Activated naive CD8-positive, alpha-beta T cell treated with anti-CD3 and anti-CD28 coated beads for 36 hours (primary cell): ENCODE measurements at places on chromosomes 2 and 18. TPM values are rescaled to one million over a fixed set of nuclear protein-coding genes. Genes with fewer than 3 reads are reported as not detected.

- DNase-seq, result no peak
- peak overlapping the region; percentile 77 for H3K27ac ChIP-seq
- H3K36me3 ChIP-seq, result peaks cover 60% of the 10 kb centered on the region
- H3K27me3 ChIP-seq, result no peaks in the 10 kb centered on the region
- peaks cover 43% of the 10 kb centered on the region for H3K4me1 ChIP-seq
Observed at GRCh38 chr2:181163691-181164090, 183.3 kb downstream of the UBE2E3 start.

DNA sequence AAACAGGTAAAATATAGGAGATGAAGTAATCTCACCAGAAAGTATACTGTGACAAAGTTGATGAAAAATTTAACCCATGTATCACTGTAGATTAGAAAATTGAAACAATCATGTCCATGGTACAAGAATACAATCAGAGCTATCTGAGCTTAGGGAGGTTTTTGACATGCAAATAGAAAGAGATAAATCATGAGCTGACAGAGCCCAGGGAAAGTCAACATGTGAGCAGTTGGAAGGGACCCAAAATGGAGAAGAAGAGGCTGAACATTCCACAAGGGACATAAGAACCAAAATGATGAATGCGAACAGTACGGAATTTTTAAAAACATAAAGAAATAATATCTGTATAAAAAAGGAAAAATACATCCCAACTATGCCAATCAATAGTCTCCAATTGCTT, 395.4 kb upstream of the CYRIA start:
- no peak overlapping the region for H3K4me3 ChIP-seq
- H3K27ac ChIP-seq, result no peak overlapping the region
- no peak for DNase-seq
- H3K36me3 ChIP-seq, result no peaks in the 10 kb centered on the region
- H3K27me3 ChIP-seq, result no peaks in the 10 kb centered on the region

- H3K4me3 ChIP-seq, result no peak overlapping the region
- H3K27me3 ChIP-seq, result peaks cover 35% of the 10 kb centered on the region
- no peaks in the 10 kb centered on the region for H3K4me1 ChIP-seq
Observed at GRCh38 chr18:32478807-32479206, 8.1 kb upstream of the GAREM1 start.

The IFIH1 gene
- total RNA-seq, result 35.9 TPM

DNA sequence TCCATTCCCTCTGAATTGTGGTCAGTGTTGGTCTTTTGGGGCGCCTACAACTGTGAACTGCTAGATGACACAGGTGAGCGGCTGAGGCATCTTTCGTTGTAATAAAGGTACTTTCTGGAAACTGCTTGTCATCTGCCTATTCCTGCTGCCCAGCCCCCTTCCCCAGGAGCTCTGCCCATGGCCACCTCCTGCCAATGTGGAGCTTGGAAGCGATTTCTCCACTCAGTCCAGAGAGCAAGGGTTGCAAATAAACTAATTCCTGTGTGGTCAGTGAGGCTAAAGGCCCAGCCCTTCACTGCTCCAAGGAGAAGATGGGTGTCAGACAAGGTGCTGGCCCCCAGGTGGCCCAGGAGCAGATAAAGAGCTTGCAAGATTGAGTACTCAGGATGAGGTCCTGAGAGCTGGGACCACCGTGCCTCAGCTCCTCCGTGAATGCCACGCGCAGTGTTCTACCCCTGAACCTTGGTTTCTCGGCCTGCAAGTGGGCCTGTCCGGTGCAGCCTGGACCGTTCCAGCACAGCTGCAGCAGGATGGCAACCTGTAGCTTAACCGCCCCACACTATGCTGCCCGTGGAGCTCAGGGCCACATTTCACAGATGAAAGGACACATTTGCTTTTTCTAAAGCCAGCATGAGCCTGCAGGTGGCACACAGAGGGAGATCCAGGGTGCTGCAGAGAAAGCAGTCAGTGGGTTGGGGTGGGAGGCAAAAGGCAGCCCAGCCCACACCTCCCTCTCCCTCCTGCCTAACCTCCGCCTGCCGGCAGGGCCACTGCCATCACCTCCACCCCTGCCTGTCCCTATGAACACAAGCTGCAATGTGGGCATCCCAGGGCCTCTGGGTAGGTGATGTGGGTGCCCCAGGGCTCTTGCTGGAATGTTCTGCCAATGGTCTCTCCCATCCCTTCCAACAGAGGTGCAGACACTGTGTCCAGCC, 78.7 kb upstream of the OTOF start:
- peaks cover 44% of the 10 kb centered on the region for H3K27me3 ChIP-seq
- H3K4me1 ChIP-seq, result no peaks in the 10 kb centered on the region
- DNase-seq, result no peak
- H3K4me3 ChIP-seq, result no peak overlapping the region
- no peaks in the 10 kb centered on the region for H3K36me3 ChIP-seq

GRCh38 chr2:107093426-107093957, 207.5 kb upstream of the ST6GAL2 start:
- H3K36me3 ChIP-seq, result no peaks in the 10 kb centered on the region
- no peaks in the 10 kb centered on the region for H3K4me1 ChIP-seq
- no peak overlapping the region for H3K27ac ChIP-seq
- H3K4me3 ChIP-seq, result no peak overlapping the region
- no peaks in the 10 kb centered on the region for H3K27me3 ChIP-seq

GRCh38 chr2:163345795-163346573, 389.8 kb downstream of the FIGN start:
- no peaks in the 10 kb centered on the region for H3K36me3 ChIP-seq
- H3K27me3 ChIP-seq, result peaks cover 13% of the 10 kb centered on the region
- H3K4me3 ChIP-seq, result no peak overlapping the region
- H3K27ac ChIP-seq, result no peak overlapping the region

The CAPN14 gene
- 0.49 TPM for total RNA-seq

DNA sequence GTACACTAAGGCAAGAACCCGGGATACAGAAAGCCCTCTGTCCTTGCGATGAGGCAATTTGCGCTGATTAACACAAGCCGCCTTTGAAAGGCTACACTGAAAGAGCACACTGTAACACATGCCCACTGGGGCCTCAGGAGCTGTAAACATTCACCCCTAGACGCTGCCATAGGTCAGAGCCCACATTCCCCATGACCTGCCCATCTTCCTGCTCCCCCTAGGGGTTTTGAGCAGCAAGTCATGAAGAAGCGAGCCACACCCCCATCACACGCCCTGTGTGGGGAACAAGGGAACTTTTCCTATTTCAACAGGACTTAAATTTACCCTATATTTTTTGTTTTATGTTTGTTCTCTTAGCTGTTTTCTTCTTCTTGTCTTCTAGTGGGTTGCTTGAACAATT, 47.8 kb upstream of the SLC4A10 start:
- peaks cover 14% of the 10 kb centered on the region for H3K27me3 ChIP-seq
- no peak overlapping the region for H3K27ac ChIP-seq
- peak; percentile 17 for DNase-seq

The CD8B2 gene
- total RNA-seq, result 4.4 TPM

DNA sequence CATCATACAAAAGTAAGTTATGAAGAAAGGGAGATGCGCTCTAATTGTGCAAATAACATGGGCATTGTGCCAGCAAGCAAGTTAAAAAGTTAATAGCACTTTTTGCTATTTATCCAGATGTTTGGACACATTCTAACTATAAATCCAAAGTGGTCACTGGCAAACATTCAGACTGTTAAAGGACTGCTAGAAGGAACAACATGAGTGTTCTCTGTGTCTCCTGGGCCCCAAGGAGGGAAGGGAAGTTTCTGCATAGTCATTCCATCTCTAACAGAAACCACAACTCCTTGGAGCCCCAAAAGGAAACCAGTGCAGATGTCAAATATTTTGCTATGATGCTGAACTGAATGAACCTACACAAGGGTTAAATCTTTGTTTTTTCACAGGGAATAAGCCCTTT, 213.3 kb upstream of the HNRNPA3 start:
- no peaks in the 10 kb centered on the region for H3K36me3 ChIP-seq
- no peak for DNase-seq
- H3K27ac ChIP-seq, result no peak overlapping the region
- no peak overlapping the region for H3K4me3 ChIP-seq

The EN1 gene
- not detected for total RNA-seq

- peak overlapping the region; percentile 46 for H3K27ac ChIP-seq
- DNase-seq, result no peak
- H3K4me3 ChIP-seq, result no peak overlapping the region
- H3K4me1 ChIP-seq, result peaks cover 40% of the 10 kb centered on the region
Observed at GRCh38 chr18:54150226-54150625, 74.2 kb downstream of the MBD2 start.

DNA sequence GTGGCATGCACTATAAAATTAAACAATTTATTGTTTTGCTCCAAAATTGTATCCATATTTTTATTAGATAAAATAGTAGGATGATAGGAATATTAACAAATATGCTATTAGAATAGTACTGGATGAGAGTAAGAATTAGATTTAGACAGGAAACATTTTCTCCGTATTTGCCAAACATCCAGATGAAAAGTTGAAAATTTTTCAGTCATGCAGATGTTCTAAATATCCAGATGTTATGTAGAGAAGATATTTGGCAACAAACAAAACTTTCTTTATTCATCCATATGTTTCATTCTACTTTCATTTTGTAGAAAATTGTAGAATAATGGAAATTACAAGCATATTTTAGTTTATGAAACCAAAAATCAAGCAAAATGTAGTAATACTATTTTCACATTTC, 45.2 kb upstream of the NEUROD1 start:
- no peak overlapping the region for H3K4me3 ChIP-seq
- peaks cover 3% of the 10 kb centered on the region for H3K27me3 ChIP-seq
- H3K27ac ChIP-seq, result no peak overlapping the region

- H3K4me3 ChIP-seq, result no peak overlapping the region
- H3K4me1 ChIP-seq, result peaks cover 12% of the 10 kb centered on the region
- DNase-seq, result no peak
- H3K27me3 ChIP-seq, result no peaks in the 10 kb centered on the region
Observed at GRCh38 chr2:233343171-233343705, 11.1 kb upstream of the DGKD start.

DNA sequence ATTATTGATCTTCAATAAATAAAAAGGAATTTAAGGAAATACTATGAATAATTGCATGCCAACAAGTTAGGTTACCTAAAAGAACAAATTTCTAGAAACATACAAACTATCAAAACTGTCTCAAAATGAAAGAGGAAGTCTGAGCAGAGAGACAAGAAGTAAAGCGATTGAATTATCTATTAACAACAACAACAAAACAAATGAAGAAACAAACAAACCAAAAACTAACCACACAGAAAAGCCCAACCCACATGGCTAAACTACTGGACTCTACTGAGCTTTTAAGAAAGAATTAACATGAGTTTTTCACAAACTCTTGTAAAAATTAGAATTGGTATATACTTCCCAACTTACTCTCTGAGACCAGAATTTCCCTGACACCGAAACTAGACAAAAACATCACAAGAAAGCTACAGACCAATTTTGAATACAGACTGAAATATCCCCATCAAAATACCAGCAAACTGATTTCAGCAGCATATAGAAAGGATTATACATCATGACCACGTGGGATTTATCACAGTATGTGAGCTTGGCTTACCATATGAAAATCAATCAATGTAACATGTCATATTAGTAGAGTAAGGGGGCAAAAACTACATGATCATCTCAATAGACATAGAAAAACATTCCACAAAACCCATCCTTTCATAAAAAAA, 16.6 kb upstream of the GALNT1 start:
- H3K4me1 ChIP-seq, result no peaks in the 10 kb centered on the region
- no peak for DNase-seq
- H3K4me3 ChIP-seq, result no peak overlapping the region

GRCh38 chr2:241744028-241744754, 9.8 kb downstream of the D2HGDH start:
- H3K36me3 ChIP-seq, result peaks cover 32% of the 10 kb centered on the region
- DNase-seq, result no peak
- peaks cover 21% of the 10 kb centered on the region for H3K4me1 ChIP-seq
- H3K27ac ChIP-seq, result no peak overlapping the region

The TUBA3E gene
- not detected for total RNA-seq

- no peaks in the 10 kb centered on the region for H3K27me3 ChIP-seq
- no peaks in the 10 kb centered on the region for H3K36me3 ChIP-seq
- no peak overlapping the region for H3K27ac ChIP-seq
Observed at GRCh38 chr2:190615555-190616200, 33.2 kb upstream of the NAB1 start.

GRCh38 chr18:14748496-14748895, 524 bp downstream of the ANKRD30B start:
- no peaks in the 10 kb centered on the region for H3K36me3 ChIP-seq
- H3K4me1 ChIP-seq, result peaks cover 5% of the 10 kb centered on the region
- DNase-seq, result no peak
- H3K27ac ChIP-seq, result no peak overlapping the region

The CAPG gene
- total RNA-seq, result 18.1 TPM

The SP5 gene
- total RNA-seq, result not detected

DNA sequence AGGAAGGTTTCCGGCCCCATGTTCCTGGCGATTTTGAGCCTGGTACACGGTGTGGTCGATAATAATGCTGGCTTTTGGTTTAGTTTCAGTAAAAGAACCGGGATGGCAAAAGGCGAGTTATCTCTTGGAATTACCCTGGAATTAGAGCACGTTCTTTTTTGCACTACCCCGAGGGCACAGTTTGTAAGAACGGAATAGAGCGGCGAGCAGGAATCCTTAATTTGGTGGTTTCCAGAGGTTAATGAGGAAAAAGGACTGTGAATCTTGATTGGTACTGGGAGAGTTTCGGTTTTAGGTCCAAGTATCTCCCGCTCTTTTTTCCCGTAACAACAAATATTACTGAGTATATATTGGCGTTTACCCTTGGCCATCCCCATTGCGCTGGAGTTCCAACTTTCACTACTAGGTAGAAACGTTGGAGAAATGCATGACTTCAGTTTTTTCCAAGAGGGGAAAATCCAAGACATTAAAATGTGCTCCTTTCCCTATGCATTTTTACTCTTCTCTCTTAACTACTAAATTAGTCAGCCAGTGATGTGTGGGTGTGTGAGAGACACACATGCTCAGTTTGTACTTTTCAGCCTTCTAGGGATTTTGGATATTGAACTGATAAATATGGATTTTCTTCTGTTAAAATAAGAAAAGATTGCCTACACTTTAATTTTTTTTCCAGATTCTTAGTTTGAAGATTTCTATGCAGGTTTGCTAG, 160.8 kb downstream of the AGPS start:
- no peak for DNase-seq
- peaks cover 6% of the 10 kb centered on the region for H3K4me1 ChIP-seq
- H3K27ac ChIP-seq, result peak overlapping the region; percentile 98
- H3K4me3 ChIP-seq, result peak overlapping the region; percentile 91
- no peaks in the 10 kb centered on the region for H3K27me3 ChIP-seq

- no peak for DNase-seq
- no peak overlapping the region for H3K27ac ChIP-seq
- no peak overlapping the region for H3K4me3 ChIP-seq
- no peaks in the 10 kb centered on the region for H3K4me1 ChIP-seq
Observed at GRCh38 chr2:66602341-66602740, 167.4 kb downstream of the MEIS1 start.

DNA sequence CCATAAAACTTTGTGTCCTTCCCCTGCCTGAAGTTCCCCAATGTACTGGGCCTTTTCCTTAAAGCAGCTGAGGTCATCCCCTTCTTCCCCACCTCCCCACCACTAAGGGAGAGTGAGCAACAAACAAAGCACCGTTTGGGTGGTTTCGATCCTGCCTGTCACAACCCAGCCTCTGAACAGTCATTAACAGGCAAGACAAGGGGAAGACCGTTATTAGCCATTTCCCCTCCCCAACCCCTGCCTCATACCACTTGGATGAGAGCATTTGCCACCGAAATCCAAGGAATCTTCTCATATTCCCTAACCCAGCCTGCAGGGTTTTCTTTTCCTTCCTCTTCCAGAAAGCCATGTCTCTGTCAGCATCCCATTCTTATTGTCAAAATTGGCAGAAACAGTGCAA, 65.6 kb downstream of the STRADB start:
- DNase-seq, result no peak
- H3K4me1 ChIP-seq, result no peaks in the 10 kb centered on the region
- peaks cover 16% of the 10 kb centered on the region for H3K36me3 ChIP-seq
